Right ventricle myocardium superior (tissue), 1 donor: ENCODE measurements at places on chromosomes 6 and 20. TPM values are rescaled to one million over a fixed set of nuclear protein-coding genes. Genes with fewer than 3 reads are reported as not detected.

The GMEB2 gene
- 5.5 TPM for total RNA-seq

The ISM1 gene
- 1.5 TPM for total RNA-seq

The CRISP2 gene
- total RNA-seq: not detected

DNA sequence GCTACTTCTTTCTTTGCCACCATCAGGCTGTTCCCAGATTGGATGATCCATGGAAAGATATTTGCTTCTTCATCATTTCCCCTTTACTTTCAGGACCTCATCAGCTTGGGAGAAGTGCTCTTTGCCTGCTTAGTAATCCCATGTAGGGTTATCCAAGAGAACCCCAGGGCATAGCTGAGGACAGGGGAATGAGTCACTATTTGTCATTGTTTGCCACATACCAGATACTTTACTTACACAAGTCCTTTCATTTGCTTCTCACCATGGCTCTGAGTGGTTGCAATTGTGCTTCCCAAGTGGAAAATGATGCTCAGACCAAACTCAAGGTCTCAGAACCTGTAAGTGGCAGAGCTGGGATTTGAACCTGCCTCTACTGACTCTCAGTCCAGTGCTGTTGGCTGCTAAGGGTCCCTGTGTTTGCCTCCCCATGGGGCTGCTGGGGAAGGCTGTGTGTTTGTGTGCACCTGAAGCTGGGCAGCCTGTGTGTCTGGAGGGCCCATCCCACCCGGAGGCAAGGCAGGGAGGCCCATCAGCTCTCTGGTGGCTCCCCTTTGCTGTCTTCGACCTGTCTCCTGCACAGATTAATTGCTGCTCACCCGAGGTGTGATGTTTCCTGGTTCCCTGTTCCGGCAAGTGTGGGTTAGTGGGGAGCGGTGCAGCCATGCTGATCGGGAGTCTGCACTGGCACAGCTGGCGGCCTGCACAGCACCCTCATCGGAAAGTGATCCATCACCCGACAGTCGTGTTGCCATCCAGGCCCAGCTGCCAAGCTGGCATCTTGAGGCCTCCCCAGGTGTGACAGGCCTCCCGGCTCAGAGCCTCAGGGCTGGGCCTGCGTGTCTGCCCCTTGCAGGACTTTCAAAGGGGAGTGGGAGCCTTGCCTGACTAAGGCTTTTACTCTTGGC lies 228.8 kb downstream of the DHX35 start:
- DNase-seq: no peak

GRCh38 chr6:167744681-167745669 lies 81.7 kb upstream of the AFDN start:
- no peak for DNase-seq

GRCh38 chr6:81937296-81937937 lies 184.9 kb upstream of the TENT5A start:
- DNase-seq: no peak

GRCh38 chr20:57526087-57526884 lies 1.3 kb upstream of the CTCFL start:
- DNase-seq: no peak

DNA sequence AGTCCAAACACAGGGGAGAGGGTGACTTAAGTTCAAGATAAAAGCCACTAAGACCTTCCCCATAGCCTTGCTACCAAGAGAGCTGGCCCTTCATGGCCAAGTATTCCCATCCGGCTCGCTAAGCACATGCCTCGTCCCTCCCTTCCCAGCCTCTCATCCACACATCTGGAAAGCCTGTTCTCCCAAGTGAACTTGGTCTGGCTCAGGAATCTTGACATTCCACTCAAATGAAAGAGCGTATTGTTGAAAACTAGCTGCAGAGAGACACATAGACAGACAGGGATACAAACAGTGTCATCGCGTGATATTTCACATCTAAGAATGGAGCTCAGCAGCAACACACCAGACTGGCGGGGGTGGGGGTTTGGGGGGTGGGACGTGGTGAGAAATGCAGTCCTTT lies 182.8 kb upstream of the FOXQ1 start:
- peak; percentile 59 for DNase-seq

DNA sequence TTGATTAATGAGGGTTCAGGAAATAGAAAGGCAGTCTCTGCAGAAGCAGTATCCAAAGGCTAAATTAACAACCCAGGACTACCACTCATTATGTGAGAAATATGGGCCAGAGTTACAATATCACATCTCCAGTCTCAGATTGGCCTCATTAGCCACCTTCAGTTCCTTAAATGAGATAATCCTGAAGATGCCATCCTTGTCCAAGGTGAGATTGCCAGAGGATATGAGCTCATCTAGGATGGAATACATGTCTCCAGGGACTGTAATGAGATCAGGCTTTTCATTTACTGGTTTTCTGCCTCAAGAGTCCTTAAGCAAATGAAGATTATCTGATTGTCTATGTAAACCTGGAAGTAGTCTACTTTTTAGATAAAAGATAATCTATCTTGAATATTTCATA lies 196.3 kb downstream of the FUT9 start:
- no peak for DNase-seq
